Upper lobe of left lung (tissue), 6 donors: ENCODE measurements at places on chromosomes 16 and 17. TPM values are rescaled to one million over a fixed set of nuclear protein-coding genes. Genes with fewer than 3 reads are reported as not detected.

The NPIPB8 gene
- total RNA-seq, result not detected

The NPIPA5 gene
- 17.3 TPM for total RNA-seq

The NPB gene
- total RNA-seq, result not detected

The OR1F1 gene
- total RNA-seq, result not detected

The GUCY2D gene
- not detected for total RNA-seq

The KRTAP16-1 gene
- not detected for total RNA-seq

The BOLA2B gene
- 91.1 TPM for total RNA-seq

The TMEM11 gene
- total RNA-seq, result 22.0 TPM

The GAS7 gene
- 87.1 TPM for total RNA-seq

The SYNGR2 gene
- total RNA-seq, result 110 TPM

The SDR42E1 gene
- 3.2 TPM for total RNA-seq

The C16orf92 gene
- not detected for total RNA-seq

The RAMP2 gene
- 60.0 TPM for total RNA-seq

The EIF3CL gene
- total RNA-seq, result 80.3 TPM

The PNMT gene
- total RNA-seq, result 3.4 TPM

The PHOSPHO1 gene
- total RNA-seq, result not detected

The PIK3R6 gene
- 1.8 TPM for total RNA-seq

- DNase-seq, result peak; percentile 71
These were observed 21.1 kb upstream of the TFAP4 start for GRCh38 chr16:4293822-4294457.

DNA sequence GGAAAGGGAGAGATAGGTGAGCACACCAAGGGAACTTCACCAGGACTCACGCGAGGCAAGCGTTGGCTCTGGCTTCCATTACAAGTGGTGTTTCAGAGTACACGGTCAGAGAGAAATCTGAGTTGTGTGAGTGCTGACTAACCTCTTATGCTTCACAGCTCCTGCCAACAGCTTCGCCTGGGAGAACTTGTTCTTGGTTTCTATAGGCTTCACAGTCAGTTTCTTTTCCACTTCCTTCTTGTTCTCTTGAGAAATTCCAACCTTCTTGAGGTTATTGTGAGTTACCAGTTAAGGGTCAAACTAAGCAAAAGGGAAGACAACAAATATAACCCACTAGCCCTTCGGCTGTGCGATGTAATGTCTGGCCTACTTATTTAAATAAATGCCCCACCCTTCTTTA lies 18.9 kb downstream of the PSME3IP1 start:
- peak; percentile 81 for DNase-seq

DNA sequence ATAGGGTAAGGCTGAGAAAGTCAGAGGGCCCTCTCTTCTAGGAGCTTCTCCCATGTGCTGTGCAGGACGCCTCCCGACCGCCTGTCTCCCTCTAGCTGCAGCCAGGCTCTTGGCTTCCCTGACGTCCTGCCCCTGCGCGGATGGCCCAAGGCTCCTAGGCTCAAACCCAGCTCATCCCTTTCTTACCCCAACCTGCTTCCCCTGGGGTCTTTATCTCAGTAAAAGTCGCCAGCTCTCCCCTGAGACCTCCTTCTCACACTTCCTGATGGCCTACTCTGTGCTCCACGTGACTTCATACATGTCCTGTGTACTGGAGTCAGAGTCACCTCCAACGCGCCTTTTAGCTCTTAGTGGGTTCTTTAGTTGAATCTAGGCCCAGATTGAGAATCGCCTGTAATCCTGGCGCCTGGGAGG lies 1.1 kb upstream of the ZNF747 start:
- DNase-seq, result peak; percentile 73

- no peak for DNase-seq
These were observed 5.8 kb upstream of the SPIRE2 start for GRCh38 chr16:89822188-89823086.

DNA sequence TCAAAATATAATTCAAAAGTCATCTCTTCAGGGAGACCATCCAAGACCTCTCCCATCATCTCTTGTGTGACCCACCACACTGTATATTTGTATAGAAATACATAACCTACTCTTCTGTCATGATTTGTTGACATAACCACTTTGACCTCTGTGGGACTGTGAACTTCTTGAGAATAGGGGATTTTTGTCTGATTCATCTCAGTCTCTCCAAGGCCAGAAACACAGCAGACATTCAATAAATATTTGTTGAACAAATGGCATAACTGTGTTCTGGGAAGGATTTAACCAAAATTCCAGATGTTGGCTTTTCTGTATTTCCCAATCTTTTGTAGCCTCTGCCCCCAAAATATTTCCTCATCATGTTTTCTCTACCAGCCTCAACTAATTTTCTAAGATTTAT lies 169.7 kb downstream of the CDH11 start:
- DNase-seq, result no peak

DNA sequence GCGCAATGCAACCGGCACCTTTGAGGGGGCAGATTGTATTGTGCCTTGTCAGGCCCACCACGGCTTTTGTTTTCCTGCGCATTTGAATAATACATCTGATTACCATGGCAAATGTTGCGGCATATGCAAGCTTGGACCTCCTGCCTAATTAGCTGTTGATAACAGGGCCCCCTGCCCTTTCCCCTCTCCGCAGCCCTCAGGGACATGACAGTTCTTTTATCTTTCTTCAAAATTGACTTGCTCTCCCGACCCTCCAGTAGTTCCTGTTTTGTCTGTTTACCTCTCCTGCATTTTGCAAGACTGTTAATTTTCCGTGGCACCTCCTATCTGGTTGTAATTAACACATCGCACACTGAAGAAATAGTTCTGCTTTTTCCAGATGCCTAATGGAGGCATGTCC lies 86.8 kb downstream of the RBFOX1 start:
- DNase-seq, result no peak

DNA sequence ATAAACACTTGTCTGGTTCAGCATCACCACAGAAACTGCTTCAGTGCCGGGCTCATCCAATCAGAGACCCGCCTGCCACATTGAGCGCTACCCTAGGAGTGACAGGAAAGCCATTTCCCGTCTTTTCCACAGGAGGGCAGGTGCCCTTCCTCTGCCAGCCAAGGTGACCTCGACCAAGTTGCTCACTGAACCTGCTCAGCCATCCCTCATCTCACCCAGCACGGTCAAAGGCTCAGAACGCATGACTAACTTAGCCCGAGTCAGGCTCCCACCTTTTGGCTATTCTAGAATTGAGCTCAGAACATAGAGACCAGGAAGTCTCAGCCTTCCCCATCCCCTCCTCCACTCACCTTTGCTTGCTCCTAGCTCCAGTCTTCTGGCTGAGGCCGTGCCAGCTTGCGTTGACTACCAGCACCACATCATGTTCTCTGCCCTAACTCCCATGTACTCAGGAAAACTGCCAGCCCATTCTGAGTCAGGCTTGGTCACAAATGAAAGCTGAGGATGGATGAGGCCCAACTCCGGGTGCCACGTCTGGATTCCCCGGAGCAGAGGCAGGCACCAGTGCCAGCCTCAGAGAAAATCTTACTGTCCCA lies 15.6 kb downstream of the MRPS23 start:
- no peak for DNase-seq

- DNase-seq, result peak; percentile 37
These were observed 75.1 kb downstream of the METRNL start for GRCh38 chr17:83154311-83155127.

GRCh38 chr17:75091855-75092327 lies 4.1 kb downstream of the SLC16A5 start:
- DNase-seq, result no peak

DNA sequence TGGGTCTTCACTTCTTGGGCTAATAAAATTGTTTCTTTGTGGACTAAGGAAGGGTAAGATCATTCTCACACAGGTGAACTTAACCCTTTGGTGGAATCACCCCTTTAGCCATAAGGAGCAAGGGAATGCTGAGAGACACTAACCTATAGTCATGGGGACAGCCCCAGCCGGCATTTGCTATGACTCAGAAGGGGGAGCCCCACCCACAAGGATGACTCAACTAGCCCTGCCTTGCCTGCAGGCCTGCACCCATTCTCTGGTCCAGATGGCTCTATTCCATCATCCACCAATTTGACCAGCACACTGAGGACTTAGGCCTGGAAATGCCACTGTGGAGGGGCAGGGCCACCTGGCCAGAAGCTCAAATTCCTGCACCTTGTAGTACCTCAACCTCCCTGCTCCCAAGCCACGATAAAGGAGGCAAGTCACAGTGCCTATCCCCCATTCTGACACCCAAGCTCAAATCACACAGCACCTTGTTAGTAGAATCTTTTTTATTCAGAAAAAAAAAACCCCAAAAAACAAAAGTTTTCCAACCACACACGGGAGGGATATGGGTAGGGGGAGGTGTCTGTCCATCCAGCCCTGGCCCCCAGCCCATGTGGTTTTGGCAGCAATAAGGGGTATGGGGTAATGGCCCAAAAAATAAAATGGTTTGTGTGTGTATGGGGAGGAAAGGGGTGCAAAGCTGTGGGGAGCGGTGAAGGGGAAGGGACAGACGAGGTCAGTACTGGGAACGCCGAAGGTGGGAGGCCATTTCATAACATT lies 3.0 kb downstream of the PFN1 start:
- peak; percentile 90 for DNase-seq

- DNase-seq, result peak; percentile 27
These were observed 13.1 kb downstream of the ABCA9 start for GRCh38 chr17:69047368-69048263.

GRCh38 chr17:66509926-66510325 lies 207.5 kb downstream of the PRKCA start:
- no peak for DNase-seq

DNA sequence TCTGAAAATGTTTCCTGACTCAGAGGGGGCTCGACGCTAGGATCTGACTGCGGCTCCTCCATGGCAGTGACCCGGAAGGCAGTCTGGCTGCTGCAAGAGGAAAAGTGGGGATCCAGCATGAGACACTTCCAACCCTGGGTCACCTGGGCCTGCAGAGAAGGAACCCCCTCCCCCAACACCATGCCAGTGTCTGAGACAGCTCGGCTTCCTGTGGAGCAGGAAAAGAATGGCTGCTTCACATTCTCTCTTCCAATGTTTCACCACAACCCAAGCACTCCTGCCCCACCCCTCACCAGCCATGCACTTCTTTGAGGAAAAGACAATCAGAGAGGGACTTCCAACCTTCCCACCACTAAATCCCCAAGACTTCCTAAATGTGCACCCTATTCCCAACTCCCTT lies 10.8 kb downstream of the TP53 start:
- DNase-seq, result no peak

DNA sequence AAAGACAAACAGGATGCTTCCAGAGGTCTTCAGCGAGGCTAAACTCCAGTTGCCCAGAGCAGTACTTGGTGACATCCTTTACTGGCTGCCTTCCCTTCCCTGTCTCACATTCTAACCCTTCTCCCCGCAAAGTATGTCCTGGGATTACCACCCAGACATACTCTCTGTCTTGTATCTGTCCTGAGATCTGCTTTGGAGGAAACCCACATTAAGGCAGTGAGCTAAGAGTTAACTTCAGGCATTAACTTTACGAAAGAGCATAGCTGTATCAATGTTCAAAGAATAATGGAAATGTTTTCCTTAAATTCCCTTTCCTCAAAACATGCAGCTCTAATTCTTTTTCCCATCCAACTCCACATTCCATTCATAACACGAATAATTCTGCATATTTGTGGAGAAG lies 385.2 kb downstream of the NPIPA8 start:
- DNase-seq, result no peak

- DNase-seq, result peak; percentile 82
These were observed 8.9 kb downstream of the TRIM47 start for GRCh38 chr17:75869282-75870141.

DNA sequence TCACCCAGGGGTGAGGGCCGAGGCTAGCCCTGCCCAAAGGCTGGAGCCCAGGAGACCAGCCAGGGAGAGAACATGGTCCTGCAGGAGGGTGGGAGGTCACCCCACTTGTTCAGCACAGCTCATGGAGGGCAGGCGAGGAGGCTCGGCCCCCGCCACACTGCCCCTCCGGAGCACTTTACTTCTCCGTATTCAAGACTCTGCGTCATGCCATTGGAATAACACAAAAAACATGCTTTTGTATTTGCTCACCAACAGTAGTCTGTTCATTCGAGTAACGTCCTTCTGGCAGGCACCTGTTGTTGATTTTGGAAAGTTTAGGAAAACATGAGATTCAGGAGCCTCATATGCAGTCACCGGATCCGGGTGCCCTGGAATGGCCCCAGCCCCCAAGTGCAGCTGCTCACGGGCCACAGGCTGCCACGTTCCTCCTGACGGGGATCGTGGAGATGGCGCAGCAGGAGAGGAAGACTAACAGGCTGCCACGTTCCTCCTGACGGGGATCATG lies 81.1 kb upstream of the DNAH17 start:
- DNase-seq, result no peak

DNA sequence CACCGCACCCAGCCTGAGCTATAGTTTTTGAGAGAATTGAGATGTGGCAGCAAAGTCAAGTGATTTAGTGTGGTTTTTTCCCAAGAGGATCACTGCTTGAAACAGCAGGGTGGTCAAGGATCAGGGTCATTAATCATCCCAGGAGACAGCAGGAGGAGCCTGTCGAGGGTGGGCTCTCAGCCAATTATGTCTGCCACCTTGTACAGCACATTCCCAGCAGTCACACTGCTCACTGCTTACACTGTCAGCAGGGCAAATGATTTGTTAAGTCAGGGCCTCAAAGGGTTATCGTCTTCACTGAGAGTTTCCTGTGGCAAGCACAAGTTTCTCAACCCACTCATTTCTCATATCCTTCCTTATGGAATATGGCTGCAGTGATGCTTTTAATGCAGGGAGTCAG lies 13.2 kb downstream of the B3GNT9 start:
- no peak for DNase-seq

DNA sequence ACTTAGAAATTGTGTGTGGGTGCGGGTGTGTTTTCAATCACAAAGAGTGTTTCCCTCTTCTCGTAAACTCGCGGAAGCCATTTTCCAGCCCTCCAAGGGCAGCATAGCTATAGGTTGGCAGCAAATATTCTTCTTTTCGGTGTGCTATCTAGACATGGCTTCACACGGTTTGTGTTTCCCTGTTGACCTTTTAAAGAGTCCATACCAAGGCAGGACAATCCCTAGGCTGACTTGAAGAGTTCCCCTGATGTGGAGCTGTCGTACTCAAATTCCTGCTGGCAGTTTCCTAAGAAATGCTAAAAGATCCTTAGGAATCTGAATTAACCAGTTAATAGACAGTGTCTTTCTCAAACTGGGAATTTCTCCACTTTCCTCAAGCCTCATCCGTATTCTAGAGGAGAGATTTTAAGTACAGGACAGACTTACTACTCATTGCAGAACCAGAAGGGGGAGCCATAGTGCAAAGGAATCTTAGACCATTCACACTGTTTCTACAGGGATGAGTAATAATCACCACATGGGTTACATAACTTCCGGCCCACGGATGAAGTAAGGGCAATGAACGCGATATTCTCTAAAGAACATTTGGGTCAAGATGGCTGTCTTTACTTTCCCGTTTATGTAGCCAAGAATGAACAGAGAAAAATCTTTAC lies 288.6 kb upstream of the ELAC2 start:
- DNase-seq, result no peak

DNA sequence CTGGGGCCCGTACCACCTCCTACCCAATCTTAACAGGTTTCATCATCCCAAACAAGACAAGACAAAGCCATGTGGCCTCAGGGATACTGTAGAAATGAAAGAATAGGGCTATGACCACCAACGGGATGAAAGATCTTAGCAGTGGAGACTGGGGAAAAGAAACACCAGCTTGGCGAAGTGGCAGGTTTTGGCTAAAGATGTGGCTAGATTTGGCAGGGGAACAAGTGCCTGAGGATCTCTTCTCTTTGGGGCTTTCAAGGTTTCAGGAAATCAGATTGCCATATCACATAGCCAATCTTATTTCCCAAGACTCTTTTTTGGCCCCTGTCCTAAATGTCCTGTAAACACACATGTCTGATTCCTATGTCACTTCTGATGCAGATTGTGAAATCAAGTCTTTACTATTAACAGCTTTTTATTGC lies 6.9 kb downstream of the KRT24 start:
- DNase-seq, result no peak
